Stimulated activated CD4-positive, alpha-beta T cell treated with anti-CD3 and anti-CD28 coated beads, Interleukin-1b, Interleukin-23, amount 100 ng/mL, for 1 hour (primary cell): ENCODE measurements at places on chromosomes 3 and 15.

GRCh38 chr15:31037731-31038477 lies 46.5 kb upstream of the MTMR10 start:
- DNase-seq = no peak

DNA sequence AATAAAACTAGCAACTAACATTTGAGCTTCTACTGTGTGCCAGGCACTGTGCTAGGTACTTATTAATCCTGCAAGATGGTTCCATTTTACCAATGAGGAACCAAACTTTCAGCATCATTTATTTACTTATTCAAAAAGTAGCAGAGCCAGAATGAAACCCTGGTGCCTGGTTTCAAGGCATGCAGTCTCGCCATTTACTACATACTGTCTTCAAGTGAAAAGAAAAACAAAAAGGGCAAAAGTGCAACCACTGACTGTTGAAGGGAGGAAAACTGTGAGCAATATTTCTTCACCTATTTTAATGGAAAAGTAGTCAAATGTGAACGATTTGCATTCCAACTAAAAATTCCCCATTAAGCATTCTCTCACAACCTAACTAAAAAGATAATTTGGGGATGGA lies 8.7 kb downstream of the DCUN1D1 start:
- no peak for DNase-seq

- DNase-seq = no peak
Measured at GRCh38 chr3:40167958-40168357, 141.5 kb upstream of the EIF1B start.

- DNase-seq = no peak
Measured at GRCh38 chr15:36029606-36030210, 483.7 kb upstream of the DPH6 start.

- no peak for DNase-seq
Measured at GRCh38 chr3:14299767-14300166, 102.6 kb upstream of the SLC6A6 start.

DNA sequence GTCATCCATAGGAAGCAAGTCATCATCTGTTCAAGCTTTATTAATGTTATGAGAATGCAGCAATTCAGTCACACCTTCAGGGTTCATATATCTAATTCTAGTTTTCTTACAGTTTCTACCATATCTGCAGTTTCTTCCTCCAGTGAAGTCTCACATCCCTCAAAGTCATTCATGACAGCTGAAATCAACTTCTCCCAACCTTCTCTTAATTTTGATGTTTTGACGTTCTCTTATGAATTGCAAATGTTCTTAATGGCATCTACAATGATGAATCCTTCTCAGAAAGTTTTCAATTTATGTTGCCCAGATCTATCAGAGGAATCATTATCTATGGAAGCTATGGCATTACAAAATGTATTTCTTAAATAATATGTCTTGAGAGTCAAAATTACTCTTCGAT lies 210.4 kb upstream of the ZBTB20 start:
- DNase-seq = no peak

DNA sequence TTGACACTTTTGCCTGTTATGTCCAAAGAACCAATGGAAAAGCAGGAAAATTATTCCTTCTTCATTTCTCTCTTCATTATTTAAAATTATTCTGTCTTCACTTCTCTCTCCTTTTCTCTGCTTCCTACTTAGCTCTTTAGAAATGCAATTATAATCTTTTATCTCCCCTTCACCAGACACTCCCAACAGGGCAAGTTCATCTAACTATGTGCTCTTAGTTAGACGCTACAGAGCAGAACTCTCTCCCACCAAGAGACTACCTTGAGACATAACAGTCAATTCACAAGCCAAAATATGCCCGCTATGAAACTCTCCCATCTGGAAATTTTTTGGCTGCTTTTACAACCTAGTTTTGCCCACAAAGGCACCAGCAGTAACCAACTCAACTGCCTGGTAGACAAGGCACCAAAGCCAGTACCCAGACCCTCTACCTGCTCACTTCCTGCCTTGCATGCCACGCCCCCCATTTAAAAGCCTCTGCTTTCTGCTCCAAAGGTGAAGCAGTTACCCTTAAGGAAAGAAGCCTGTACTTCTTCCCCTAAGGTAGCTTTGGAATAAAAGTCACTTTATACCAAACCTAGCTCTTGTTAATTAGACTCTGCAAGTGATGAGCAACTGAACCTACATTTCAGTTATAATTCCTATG lies 28.1 kb downstream of the CCRL2 start:
- no peak for DNase-seq

GRCh38 chr15:54387799-54388198 lies 409.6 kb downstream of the UNC13C start:
- DNase-seq = no peak

DNA sequence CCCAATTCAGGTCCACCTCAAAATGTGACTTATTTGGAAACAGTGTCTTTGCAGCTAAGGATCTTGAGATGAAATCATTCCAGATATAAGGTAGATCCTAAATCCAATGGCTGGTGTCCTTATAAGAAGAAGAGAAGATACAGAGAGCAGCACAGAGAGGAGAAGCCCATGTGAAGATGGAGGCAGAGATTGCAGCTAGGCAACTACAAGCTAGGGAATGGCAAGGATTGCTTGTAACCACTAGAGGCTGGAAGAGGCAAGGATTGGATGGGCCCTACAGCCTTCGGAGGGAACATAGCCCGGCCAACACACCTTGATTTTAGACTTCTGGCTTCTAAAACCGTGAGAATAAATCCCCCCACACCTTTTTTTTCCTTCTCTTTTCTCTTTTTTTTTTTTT lies 38.5 kb downstream of the SYN2 start:
- DNase-seq = no peak

- no peak for DNase-seq
Measured at GRCh38 chr15:68631601-68632051, 52.8 kb downstream of the CORO2B start.

DNA sequence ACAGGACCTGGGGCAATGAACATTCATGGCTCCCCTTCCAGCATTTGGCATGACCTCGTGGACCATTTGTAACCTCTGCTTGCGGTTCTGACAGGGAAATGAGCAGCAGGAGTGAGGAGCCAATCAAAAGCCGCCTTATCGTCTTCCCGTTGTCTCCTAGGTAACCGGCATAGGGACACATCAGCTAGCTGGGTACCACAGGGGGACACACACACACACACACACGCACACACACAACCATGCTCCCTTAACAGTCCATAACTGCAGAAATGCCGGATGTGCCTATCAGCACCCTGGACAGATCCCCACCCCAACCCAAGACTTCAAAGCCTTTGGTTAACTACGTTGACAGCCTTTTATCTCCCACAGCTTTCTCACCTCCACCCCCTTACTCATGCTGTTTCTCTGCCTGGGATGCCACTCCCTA lies 53.4 kb upstream of the CCDC174 start:
- DNase-seq = no peak

- no peak for DNase-seq
Measured at GRCh38 chr3:188956839-188957489, 214.8 kb upstream of the TPRG1 start.

DNA sequence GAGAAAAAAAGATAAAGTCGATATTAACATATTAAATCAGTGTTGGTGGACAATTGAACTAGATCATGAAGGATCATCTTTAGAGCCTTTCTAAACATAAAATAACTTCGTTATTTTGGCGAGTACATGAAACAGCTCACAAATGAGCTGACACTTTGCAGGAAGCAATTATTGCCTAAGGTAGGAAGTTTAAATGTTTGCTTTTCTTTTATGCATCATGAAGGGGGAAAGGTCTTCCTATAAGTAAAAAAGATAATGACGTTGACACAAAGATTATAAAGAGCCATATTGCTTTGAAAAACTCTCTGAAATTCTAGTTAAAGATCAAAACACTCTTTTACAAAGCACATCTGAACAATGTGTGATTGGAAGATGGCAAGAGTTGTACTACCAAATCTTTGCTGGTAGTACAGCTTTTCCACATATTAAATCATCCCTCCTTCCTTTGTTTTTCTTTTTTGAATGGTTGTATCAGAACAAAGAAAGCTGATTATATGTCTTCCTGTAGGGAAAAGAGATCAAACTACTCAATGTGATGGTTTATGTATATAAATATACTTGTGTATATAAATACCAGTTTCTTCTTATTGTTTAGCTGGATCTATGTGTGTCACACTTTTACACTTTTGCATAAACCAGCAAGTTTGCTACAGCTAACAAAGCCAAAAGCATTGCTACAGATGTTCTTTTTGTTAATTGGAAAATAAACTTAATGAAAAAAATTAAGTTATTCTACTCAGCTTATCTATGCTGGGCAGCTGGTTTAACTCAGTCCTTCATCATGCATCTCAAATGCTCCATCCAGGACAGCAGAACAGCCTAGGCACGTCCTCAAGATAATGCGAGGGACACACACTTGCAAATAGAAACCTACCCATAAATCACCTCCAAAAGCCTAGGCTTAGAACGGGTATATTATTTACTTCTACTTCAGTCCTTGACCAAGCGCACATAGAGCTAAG lies 850.8 kb upstream of the ROBO1 start:
- no peak for DNase-seq

DNA sequence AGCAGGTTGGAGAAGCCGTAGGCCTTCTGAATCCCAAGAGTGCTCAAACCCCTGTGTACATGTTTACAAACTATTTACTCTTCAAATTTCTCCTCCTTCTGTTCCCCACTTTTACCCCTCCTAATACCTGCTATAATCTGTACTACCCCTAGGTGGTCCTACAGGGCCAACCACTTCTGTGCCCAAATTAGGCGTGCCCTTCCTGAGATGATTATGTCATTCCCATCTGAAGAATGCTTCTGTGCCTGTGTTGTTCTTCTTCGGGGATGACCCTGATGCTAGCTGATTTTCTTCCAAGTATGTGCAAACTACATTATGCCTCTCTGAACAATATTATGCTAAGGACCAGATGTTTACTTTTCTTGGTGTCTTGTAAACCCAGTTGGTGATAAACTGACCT lies 20.5 kb downstream of the RBP2 start:
- DNase-seq = no peak

DNA sequence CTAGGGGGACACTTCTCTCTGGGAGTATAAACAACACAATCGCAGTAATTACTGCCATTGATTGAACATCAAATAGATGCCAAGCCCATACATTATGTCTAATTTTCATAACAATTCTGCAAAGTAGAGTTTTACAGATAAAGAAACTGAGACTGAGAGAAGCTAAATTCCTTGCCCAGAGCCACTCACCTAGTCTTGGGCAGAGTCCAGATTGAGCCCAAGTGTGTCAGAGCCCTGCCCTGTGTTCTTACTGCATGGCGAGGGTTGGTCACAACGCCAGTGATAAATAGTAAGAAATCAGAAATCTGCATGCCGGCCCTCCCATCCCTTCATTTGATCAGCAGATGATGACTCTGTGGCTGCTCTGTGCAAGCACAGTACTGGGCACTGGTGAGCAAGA lies 106.3 kb downstream of the C3orf70 start:
- no peak for DNase-seq

DNA sequence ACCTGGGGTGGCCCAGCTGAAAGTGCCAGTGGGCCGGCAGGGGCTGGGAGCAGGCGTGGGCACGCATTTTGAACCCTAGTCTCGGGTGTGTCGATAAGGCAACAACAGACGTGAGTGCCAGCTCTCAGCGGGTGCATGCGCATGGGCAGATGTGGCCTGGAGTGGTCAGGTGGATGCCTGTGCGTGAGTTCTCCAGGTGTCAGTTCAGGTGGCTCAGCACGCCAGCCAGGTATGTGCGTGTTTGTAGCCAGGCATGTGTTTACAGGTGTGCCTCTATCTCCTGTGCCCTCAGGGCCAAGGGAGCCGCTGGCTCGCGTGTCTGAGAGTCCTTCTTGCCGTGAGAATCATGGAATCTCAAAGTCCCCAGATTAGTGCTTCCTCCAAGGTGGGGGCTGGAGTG lies 14.8 kb downstream of the CYP1A2 start:
- no peak for DNase-seq

- DNase-seq = no peak
Measured at GRCh38 chr3:46904303-46905212, 27.0 kb downstream of the PTH1R start.

GRCh38 chr3:140731440-140732119 lies 53.7 kb downstream of the TRIM42 start:
- DNase-seq = no peak

DNA sequence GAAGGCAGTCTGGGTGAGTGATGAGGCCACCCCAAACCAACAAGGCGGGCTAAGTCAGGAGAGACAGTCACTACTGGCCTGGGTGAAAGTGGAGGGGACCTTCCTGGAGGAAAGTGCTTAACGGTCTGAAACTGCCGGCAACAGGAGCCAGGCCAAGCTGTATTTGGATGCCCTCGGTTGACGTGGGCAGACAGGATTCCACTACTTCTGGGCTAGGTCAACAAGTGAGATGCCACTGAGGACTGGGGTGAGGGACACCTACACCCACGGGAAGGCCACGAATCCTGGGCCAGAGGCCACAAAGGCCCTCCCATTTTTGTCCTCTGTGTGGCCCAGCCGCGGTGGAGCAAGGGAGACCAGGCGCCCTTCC lies 12.3 kb downstream of the SPTBN5 start:
- DNase-seq = no peak

- no peak for DNase-seq
Measured at GRCh38 chr3:196012481-196012880, 69.4 kb downstream of the TFRC start.

GRCh38 chr3:108053067-108053466 lies 37.8 kb downstream of the CD47 start:
- no peak for DNase-seq

- DNase-seq = no peak
Measured at GRCh38 chr15:36156879-36157427, 422.5 kb upstream of the CDIN1 start.

GRCh38 chr3:133821767-133822638 lies 16.4 kb downstream of the SRPRB start:
- DNase-seq = no peak

DNA sequence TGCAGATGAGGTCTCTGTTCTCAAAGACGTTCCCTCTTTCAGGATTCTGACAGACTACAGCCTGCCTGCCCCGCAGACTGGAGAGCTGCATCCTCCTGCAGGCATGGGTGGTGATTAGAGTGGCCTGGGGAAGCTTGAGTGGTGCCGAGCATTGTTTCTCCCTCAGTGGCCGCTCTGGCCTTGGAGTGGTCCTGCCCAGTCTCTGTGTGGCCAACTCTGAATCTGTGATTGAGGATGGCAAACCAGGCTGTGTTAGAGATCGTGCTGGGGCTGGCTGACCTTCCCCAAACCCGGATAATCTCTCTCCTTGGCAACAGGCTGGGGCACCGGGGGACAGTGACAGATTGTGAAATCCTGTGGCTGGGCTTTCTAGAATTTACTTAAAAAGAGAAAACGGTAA lies 11.0 kb upstream of the ADCY5 start:
- DNase-seq = no peak

- no peak for DNase-seq
Measured at GRCh38 chr15:91070872-91071271, 29.2 kb upstream of the SV2B start.

DNA sequence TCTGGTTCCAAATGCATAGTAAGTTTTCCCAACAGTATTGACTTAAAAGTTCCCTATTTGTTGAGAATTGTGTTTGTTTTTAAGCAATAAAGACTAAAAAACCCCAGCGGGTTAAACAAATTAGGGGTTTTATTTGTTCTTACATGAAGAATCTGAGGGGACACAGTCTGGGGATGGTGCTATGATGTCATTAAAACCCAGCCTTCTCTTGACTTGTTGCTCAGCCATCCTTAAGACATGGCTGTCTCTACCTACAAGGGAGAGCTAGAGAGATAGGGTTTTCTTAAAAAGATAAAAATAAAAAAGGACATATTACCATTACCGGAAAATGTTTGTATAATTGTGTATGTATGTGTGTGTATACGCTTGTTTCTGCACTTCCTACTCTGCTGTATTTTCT lies 11.7 kb upstream of the ARL14 start:
- no peak for DNase-seq
